Type B pancreatic cell (in vitro differentiated cells): ENCODE measurements at places on chromosomes 2 and 18. TPM values are rescaled to one million over a fixed set of nuclear protein-coding genes. Genes with fewer than 3 reads are reported as not detected.

EFR3B gene
- total RNA-seq, result 5.3 and 12.4 TPM in 2 replicates

TMEM169 gene
- 2.1 and 5.1 TPM in 2 replicates for total RNA-seq

TTN gene
- total RNA-seq, result 4.2 and 5.6 TPM in 2 replicates

PMS1 gene
- 21.1 and 47.3 TPM in 2 replicates for total RNA-seq

GPD2 gene
- 25.3 and 56.3 TPM in 2 replicates for total RNA-seq

ST8SIA5 gene
- 0.94 and 1.9 TPM in 2 replicates for total RNA-seq

APCDD1 gene
- total RNA-seq, result 110 and 139 TPM in 2 replicates

RDH14 gene
- 19.5 and 25.5 TPM in 2 replicates for total RNA-seq

SERPINB3 gene
- 0.86 and 0.94 TPM in 2 replicates for total RNA-seq

GKN2 gene
- 0.92 TPM in 1 of 2 replicates, not detected in the other for total RNA-seq

NEB gene
- 1.6 and 5.0 TPM in 2 replicates for total RNA-seq

CABYR gene
- 7.8 and 8.6 TPM in 2 replicates for total RNA-seq

GPR39 gene
- 4.1 and 13.3 TPM in 2 replicates for total RNA-seq
